ENCODE measurements at places on chromosomes 7 and 10. TPM values are rescaled to one million over a fixed set of nuclear protein-coding genes. Genes with fewer than 3 reads are reported as not detected.

GDF10 gene
- total RNA-seq = 0.22 TPM

MET gene
- total RNA-seq = 81.1 TPM

COL28A1 gene
- 0.60 TPM for total RNA-seq

OR2A12 gene
- total RNA-seq = not detected

INHBA gene
- 0.11 TPM for total RNA-seq

C10orf105 gene
- not detected for total RNA-seq

NEUROD6 gene
- total RNA-seq = not detected

SFTPA1 gene
- total RNA-seq = not detected

ZNF273 gene
- total RNA-seq = 1.6 TPM

INMT gene
- not detected for total RNA-seq

LRGUK gene
- 0.60 TPM for total RNA-seq

CHAT gene
- not detected for total RNA-seq

DIP2C gene
- total RNA-seq = 11.1 TPM

STRIP2 gene
- total RNA-seq = 9.8 TPM

NFE2L3 gene
- 8.1 TPM for total RNA-seq

UCMA gene
- not detected for total RNA-seq

PRF1 gene
- total RNA-seq = not detected
